ENCODE measurements at places on chromosomes 3 and 15.

GRCh38 chr3:104886220-104886995 is 480.3 kb upstream of the ALCAM start:
- DNase-seq = peak; percentile 29

- DNase-seq = peak; percentile 46
Observed at GRCh38 chr3:46892285-46893145, 15.0 kb downstream of the PTH1R start.

DNA sequence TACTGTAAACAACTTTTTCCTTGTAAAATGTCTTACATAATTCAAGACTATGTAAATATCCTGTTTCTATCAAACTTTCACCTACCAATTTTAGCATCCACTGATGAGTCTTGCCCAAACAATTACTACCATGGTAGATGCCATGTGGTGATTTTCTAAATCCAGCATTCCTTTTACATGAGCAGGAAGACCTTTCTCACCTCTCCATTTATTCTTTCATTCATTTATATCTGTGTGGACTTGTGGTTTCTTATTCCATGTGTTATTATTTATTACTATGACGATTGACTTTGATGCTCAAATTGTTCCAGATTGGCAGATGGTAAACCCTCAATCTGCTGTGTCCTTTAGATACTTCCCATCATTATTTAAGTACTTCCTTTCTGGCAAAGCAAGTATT is 62.4 kb downstream of the IFT57 start:
- DNase-seq = peak; percentile 54

DNA sequence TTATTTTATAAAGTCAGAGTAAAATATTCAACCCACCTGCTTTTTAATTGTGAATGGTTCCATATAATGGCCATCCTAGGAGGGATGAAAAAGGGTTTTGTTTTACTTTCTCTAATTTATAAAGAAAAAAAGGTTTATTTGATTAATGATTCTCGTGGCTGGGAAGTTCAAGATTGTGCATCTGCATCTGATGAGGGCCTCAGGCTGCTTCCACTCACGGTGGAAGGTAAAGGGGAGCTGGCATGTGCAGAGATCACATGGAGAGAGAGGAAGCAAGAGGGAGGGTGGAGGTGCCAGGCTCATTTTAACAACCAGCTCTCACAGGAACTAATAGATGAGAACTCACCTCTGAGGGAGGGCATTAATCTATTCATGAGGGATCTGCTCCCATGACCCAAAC is 27.7 kb upstream of the TRA2B start:
- DNase-seq = no peak

DNA sequence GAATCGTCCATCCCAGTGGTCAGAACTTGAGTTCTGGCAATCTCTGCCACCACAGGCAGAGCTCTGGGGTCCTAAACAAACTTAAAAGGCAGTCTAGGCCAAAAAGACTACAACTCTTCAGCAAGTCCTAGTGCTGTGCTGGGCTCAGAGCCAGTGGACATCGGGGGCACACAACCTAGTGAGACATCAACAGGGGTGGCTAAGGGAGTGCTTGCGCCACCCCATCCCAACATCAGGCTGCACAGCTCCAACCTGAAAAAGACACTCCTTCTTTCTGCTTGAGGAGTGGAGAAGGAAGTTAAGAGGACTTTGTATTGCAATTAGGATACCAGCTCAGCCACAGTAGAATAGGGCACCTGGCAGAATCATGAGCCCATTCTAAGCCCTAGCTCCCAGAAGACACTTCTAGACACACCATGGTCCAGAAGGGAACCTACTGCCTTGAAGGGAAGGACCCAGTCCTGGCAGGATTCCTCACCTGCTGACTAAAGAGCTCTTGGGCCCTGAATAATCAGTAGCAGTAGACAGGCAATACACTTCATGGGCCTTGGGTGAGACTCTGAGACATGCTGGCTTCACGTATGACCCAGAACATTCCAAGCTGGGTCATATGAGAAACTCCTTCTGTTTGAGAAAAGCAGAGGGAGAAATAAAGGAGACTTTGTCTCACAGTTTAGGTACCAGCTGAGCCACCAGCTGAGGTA is 72.0 kb downstream of the TFDP2 start:
- no peak for DNase-seq

GRCh38 chr3:71067977-71068654 is 515.4 kb downstream of the FOXP1 start:
- DNase-seq = no peak

GRCh38 chr3:44991326-44991725 is 15.3 kb downstream of the EXOSC7 start:
- no peak for DNase-seq

GRCh38 chr3:59935025-59935424 is 885.2 kb upstream of the CFAP20DC start:
- no peak for DNase-seq

All from epithelial cell of esophagus (primary cell).